ENCODE measurements at places on chromosomes 16 and 17.

DNA sequence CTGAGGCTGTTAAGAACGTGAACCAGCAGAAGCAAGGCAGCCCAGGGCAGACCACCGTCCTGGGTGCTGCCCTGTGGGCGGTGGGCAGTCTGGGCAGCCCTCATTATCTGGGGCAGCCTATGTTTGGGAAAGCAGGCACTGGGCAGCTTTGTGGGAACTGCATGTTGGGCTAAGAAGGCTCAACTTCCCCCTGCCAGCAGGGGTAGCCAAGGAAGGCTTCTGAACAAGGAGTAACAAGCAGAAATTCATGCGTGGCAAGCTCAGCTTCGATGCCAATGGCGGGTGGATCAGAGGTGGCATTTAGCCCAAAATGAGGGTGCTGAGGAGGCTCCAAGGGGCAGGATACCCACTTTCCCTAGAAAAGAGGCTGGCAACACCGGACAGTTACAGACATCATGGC, 42.7 kb upstream of the METRNL start:
- no peak for DNase-seq

DNA sequence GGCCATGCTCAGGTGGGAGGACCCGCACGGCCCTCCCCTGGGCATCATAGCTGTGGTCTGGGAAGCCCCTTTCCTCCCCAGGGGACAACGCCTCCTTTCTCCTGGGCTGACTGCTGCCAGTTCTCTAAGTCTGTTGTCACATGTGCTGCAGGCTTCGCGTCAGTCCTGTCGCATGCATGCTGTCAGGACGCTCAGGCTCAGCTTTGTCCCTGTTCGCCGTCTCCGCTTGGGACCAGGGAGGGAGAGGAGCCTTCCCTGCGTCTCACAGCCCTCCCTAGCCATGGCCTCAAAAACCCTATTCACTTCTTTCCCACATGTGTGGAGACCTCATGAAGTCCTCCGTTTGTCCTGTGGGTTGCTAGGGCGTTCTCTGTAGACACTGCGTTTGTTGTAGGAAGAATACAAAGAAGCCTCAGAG, 21.4 kb downstream of the LDHD start:
- no peak for DNase-seq

DNA sequence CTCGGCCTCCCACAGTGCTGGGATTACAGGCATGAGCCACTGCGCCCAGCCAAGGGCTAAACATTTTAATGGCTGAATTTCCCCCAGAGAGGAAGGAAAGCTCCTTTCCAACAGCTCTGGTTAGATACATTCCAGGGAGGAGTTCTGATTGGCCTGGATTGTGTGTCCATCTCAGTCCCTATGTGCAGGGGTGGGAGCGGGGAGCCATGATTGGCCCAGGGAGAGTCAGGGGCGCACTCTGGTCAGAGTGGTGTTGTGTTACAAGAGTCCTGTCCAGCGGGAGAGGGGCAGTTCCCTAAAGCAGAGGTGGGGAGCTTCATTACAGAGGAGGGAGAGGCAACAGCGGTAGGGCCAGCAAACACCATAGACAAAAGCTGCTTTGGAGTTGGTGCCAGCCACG, 75.0 kb downstream of the RAP1GAP2 start:
- no peak for DNase-seq

- DNase-seq = no peak
Observed at GRCh38 chr17:63646488-63646806, 24.2 kb downstream of the MAP3K3 start.

DNA sequence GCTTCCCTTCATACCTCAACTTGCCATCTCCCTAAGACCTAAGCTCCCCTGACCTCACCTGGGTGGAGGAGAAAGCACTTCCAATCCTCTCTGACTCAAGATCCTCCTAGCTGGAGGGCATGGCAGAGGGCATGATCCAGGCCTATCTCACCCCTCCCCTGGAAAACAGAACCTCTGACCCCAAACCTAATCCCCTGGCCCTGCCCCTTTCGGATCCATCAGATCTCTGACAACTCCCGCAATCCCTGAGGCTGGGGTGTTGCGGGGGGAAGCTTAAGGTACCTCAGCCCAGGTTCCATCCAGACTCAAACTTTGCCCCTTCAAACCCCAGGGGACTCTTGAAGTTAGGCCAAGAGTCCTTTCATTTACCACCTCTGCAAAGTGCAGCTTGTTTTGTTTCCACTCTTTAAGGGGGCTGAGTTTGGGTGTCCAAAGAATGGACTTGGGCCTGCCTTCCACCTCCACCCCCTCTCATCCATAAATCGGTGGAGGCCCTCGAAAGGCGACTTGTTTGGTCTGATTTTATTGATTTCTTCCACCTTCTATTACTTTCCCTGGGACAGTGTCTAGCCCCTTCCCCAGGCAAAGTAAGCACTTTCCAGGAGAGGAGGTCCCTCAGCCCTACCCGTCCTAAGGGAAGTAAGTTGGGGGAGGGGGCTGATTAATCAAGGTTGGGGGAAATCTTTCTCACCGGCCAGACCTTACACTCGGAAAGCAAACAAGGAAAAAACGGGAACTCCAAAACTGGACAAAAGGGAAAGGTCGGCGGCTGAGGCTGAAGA, 2.6 kb downstream of the EPOP start:
- DNase-seq = no peak

GRCh38 chr16:49128740-49129139, 152.9 kb downstream of the CBLN1 start:
- DNase-seq = no peak

DNA sequence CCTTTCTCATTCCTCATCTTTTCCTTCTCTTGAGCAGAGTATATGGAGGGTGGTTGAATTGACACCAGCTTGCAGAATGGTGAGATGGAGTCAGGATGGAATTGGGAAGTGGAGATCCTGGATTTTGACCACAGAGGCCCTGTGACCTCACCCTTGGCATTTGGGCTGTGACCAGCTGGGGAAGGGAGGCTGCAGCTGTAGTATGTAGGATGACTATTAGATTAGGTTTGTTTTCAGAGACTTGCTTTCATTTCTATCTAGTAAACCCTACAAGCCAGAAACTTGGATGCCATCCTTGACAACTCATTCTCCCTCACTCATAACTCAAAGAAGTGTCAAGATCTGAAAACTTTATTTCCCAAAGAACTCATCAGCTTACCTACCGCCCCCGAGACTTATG, 5.9 kb downstream of the GNGT2 start:
- DNase-seq = no peak

DNA sequence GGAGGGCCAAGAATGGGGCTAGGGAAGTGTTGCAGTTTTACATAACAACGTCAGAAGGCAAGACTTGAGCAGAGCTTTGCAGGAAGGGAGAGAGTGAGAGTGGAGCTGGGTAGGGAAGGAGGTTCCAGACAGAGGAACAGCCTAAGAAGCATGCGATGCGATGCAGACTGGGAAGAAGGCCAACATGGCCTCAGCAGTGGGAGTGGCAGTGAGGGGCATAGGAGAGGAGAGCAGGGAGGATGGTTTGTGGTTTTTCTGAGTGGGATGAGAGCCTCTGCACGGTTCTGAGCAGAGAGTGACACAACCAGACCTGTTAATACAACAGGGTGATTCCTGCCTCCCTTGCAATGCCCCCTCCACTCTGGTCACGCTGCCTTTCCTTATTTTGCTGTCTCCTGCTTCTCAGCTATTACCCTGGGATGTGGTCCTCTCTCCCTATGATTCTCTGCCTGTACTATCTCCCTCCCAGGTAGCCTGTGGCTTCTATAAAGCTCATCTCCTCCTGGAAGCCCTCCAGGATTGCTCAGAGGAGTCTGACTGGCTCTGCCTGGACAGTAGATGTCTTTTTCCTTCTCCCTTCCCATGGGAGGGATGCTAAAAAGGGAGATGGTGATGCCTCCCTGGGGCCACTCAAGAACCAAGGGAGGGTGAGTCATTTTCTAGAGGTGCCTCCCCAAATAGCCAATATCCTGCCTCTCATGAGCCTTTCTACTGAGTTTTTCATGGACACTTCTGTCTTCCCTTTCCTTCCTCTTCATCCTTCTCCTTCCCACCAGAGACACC, 38.7 kb upstream of the NGFR start:
- DNase-seq = no peak

GRCh38 chr17:7880076-7880868, 8.3 kb upstream of the CHD3 start:
- no peak for DNase-seq

- no peak for DNase-seq
Observed at GRCh38 chr16:3735541-3735940, 18.2 kb upstream of the TRAP1 start.

DNA sequence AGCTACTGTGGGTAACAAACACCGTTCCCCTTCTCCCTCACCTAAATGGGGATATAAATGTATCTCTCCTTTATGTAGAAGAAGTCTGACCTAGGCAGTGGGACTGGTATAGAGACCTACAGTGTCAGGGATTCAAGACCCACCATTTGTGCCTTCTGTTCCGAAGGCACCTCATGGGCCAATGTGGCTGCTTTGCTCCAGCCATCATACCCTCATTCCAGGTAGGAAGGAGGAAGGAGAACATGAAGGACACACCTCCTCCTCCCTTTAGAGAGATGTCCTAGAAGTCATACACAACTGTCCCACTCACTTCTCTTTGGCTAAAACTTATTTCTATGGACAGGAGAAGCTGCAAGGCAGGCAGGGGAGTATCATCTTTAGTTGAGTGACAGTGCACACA, 8.3 kb upstream of the CRISPLD2 start:
- no peak for DNase-seq

DNA sequence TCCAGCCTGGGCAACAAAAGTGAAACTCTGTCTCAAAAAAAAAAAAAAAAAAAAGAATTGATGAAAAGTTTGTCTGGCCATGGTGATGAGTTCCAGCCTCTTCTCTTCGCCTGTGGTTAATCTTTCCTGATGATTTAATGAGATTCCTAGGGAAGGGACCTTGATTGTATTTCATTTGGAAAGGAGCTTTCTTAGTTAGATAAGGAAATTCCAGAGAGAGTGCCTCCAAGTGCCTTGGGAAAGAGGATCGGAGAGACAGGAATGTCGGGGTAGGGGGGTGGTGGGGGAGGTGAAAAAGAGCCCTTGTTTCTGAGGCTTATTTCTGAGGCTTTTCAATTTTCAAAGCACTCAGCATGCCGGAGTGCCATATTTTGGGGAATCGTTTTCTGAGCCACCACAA, 93.2 kb upstream of the SIAH1 start:
- no peak for DNase-seq

DNA sequence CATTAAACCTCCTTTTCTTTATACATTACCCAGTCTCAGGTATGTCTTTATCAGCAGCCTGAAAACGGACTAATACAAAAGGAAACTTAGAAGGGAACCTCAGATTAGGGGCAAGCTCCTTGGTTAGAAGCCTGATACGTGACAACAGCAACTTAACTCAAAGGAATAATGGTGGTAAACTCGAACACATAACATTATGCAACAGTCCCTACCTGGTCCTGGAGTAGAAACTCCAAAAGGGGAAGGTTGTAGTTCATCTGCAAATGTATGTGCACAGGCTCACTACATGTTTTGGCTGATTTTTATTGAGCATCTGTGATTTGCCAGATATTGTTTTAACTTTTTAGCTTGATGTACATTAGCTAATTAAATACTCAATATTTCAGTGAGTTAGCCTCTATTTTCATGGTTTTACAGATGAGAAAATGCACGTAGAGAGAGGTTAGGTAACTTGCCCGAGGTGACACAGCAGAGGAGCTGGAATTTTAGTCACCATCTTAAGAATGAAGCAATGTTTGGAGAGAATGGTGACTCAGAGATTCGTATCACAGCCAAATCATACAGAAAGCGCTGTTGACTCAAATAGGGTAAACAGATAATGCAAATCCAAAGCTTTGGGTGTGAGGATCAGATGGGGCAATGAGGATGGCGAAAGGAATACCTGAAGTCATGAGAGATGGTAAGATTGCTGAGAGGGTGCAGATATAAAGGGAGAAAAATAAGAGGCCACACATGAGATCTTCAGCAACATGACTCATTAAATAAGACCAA, 194.9 kb upstream of the RBFOX1 start:
- no peak for DNase-seq

GRCh38 chr17:34913001-34913400, 48.3 kb downstream of the CCT6B start:
- no peak for DNase-seq

GRCh38 chr17:62781356-62781755, 26.8 kb downstream of the MARCHF10 start:
- no peak for DNase-seq

GRCh38 chr17:7982666-7983065, 19.7 kb upstream of the GUCY2D start:
- no peak for DNase-seq

- no peak for DNase-seq
Observed at GRCh38 chr17:58936295-58936694, 170.4 kb downstream of the TRIM37 start.

DNA sequence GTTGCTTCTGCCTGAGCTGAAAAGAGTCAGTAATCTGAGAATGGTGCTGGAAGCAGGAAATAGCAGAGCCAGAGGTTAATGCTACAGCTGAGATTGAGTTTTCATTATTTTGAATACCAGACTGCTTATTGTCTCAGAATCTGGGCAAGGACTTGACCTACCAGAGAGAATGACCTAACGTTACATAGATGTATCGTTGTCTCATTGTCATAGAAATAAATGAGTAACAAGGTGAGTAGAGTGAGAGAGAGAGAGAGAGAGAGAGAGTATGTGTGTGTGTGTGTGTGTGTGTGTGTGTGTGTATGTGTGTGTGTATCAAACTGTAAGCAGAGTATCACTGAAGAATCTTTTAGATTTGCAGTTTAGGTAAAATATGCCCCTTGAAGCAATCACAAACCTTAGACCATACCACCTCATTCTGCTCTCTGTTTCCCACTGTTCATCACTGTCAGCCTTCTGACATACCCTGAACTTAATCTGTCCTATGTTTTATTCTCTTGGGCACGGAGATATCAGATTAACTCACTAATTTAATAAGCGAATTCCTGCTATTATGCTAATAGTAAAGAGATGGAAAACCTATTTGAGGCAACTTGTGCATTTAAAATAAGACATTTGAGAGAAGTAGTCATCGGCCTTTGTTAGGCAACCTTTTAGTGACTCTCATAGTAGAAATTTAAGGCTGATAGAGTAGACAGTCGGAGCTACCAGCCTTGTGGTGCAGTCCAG, 87.8 kb downstream of the CYB561 start:
- DNase-seq = no peak

- DNase-seq = no peak
Observed at GRCh38 chr17:77246110-77247047, 105.6 kb downstream of the SEC14L1 start.

GRCh38 chr17:80878876-80879722, 112.5 kb upstream of the CHMP6 start:
- no peak for DNase-seq

DNA sequence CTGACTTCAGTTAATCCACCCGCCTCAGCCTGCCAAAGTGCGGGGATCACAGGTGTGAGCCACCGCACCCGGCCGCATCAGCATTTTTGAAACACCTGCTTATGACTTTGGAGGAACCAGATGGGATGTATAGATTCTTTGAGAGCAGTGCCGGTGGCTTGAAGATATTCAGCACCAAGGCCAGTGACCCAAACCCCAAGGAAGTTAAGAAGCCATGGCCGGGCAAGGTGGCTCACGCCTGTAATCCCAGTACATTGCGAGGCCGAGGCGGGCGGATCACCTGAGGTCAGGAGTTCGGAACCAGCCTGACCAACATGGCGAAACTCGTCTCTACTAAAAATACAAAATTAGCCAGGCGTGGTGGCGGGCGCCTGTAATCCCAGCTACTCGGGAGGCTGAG, 43.9 kb downstream of the TRARG1 start:
- DNase-seq = no peak
